ENCODE measurements at places on chromosomes 11 and 22.

- DNase-seq, result no peak
Observed at GRCh38 chr22:30396871-30397655, at the start of gene SEC14L2. Gene SEC14L2, plus strand, starts transcription at chr22:30397018. Its CDS starts 99 bp downstream, at chr22:30397117.

DNA sequence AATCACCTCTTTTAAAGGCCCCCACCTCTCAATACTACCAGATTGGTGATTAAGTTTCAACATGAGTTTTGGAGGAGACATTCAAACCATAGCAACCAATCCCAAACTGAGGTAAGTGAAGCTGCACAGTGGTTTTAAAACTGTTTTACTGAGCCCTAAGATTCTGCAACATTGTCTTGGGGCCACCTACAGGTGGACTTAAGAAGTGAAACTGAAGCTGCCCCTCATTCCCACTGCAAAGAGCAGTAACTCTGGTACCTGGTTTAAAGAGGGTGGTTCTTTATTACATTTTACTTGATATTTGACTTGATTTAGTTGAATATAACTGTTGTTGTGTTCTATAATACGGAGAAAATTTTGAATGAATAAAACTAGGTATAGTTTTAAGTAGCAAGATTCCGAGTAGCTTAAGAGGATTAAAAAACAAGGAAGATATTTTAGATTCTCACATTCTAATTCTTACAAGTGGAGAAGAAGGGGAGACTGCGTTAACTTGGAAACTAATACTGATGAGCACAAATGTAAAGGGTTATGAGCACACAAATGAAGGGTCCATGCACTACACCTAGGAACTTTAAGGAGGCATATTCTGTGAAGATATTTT, 26.7 kb downstream of the SYT9 start:
- DNase-seq, result no peak

GRCh38 chr11:34349882-34350281, 7.9 kb downstream of the ABTB2 start:
- no peak for DNase-seq

GRCh38 chr11:79461144-79461543, 20.3 kb upstream of the TENM4 start:
- DNase-seq, result no peak

GRCh38 chr11:79538775-79539174, 97.9 kb upstream of the TENM4 start:
- no peak for DNase-seq

GRCh38 chr11:73563539-73564200, 34.2 kb downstream of the FAM168A start:
- no peak for DNase-seq

- no peak for DNase-seq
Observed at GRCh38 chr11:117633186-117633754, 163.7 kb downstream of the DSCAML1 start.

DNA sequence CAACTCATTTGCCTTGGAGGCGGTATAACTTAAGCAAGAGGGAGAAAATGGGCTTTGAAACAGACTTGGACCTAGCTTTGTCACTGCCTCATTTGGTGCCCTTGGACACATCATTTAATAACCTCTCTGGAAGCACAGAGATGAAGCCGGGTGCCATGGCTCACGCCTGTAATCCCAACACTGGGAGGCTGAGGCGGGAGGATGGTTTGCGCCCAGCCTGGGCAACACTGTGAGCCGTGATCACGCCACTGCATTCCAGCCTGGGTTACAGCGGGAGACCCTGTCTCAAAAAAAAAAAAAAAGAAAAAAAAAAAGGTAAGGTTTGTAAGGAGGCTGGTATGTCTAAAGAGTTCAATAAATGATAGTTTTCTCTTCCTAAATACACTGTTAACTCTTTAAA, 806 bp downstream of the COA4 start:
- DNase-seq, result no peak

- DNase-seq, result peak; percentile 17
Observed at GRCh38 chr22:38756711-38757463, 1.1 kb upstream of the SUN2 start.

- no peak for DNase-seq
Observed at GRCh38 chr11:62599901-62600300, 1.8 kb downstream of the MTA2 start.
